ENCODE measurements at places on chromosomes 4 and X.

DNA sequence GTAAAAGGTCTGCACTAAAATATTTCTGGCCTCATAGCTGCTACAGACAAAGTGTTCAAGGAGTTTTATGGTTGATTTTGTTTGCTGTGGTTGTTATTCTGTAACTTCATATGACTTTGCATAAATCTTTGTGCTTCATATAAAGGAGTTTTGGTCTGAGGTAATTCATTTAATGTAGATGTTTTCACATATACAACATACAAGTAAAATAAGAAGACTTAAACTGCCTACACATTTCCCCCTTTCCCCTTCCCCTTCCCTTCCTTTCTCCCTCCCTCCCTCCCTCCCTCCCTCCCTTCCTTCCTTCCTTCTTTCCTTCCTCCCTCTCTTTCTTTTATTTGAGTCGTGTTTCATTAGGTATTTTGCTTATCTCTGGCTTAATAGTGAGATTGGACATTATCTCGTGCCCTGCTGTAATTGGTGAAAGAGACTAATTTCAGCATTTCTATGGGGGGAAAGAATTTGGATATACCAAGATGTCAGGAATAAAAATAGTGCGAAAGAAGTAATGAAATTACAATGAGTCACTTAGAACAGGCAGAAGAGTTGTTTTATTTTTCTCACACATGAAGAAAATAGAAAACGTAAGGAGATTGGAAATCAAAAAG, 144.9 kb upstream of the MAD2L1 start:
- DNase-seq, result no peak

GRCh38 chr4:140070366-140070765, 83.6 kb downstream of the MAML3 start:
- peak; percentile 32 for DNase-seq

DNA sequence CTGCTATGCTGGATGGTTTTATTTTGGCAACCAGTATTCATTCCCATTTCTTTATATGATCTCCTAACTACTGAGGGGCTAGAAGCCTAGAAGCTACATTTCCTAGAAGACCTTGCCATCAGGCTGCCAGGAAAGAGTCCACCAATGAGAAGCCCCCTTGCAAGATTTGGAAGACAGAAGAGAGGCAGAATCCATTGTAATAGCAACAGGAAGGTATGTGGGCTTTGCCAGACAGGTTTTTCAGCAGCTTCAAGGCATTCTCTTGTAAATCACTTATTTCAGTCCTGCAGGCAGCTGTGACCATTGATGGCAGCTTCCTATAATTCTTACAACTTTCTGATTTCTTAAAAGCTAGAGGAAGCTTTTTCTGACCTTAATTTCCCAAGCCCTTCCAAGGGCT, 148.3 kb upstream of the NHS start:
- no peak for DNase-seq

- DNase-seq, result no peak
These were observed 52.8 kb downstream of the REPS2 start for GRCh38 chrX:16999275-16999674.

- DNase-seq, result no peak
These were observed 393.8 kb upstream of the GRID2 start for GRCh38 chr4:91909963-91910362.

- peak; percentile 76 for DNase-seq
These were observed 18.4 kb downstream of the IL21 start for GRCh38 chr4:122602277-122603142.

GRCh38 chrX:130893356-130894085, 9.5 kb downstream of the ENOX2 start:
- no peak for DNase-seq
